ENCODE measurements at places on chromosomes 13 and 19.
A peak's percentile ranks its signal among the peaks of the same experiment; 100 is the strongest.

DNA sequence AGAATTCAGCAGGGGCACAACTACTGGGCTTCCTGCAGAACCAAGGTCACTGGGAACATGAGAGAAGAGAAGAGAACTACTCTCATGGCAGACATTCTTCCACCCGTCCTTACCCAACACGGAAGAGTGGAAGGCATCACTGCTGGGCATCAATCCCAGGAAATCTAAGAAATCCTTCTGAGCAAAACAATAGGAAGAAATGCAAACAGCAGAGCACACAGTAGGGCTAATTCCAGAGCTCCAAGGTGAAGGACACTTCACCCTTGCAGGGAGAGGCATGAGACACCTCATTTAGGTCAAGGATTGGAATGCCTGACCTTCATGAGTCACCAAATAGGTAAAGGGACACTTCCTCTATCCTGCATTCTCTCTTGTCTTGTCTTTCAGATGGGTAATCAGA lies 2.8 kb downstream of the ERVV-2 start:
- no peak for DNase-seq

- no peak for DNase-seq
These were observed 389.4 kb downstream of the RFC3 start for GRCh38 chr13:34207334-34207733.

DNA sequence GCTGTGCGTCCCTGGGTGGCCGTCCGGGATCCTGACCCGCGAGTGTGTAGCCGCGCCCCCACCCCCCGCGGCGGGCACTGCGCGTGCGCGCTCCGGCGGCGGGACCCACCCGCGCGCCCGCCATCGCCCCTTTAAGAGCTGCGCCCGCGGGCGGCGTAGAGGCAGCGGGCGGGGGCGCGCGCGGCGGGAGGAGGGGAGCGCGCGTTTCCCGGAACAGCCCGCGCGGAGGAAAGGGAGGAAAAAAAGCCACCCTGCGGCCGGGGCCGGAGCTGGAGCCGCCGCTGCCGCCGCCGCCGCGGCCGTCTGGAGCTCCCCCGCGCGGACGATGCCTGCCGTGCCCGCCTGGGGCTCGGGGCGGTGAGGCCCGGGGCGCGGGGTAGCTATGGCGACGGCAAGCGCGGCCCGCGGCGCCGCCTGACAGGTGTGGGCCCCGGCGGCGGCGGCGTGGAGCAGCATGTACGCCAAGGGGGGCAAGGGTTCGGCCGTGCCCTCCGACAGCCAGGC lies at the start of gene SSBP4:
Gene SSBP4, plus strand, starts transcription at position 204 of the 504 bp plus-strand sequence. Its CDS starts 251 bp downstream, at position 455.
- DNase-seq, result no peak

- DNase-seq, result peak; percentile 39
These were observed 7.8 kb downstream of the DOT1L start for GRCh38 chr19:2171349-2172145.

DNA sequence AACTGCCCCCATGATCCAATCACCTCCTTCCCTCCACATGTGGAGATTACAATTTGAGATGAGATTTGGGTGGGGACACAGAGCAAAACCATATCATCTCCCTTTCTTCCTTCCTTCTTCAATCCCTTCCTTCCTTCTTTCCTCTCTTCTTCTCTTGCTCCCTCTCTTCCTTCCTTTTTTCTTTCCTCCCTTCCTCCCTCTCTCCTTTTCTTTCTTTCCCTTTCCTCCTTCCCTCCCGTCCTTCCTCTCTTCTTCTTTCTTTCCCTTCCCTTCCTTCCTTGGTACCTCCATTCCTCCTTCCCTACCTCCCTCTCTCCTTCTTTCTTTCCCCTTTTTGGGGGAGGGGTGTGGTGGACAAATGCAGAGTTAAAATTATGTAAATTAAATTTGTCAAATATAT lies 145.1 kb downstream of the TSHZ3 start:
- DNase-seq, result no peak

GRCh38 chr13:29707876-29708543 lies 112.5 kb upstream of the SLC7A1 start:
- no peak for DNase-seq

GRCh38 chr19:18940769-18941627 lies at the start of gene HOMER3:
Gene HOMER3, minus strand, starts transcription at chr19:18941217. Its CDS starts 2,235 bp downstream, at chr19:18938982.
- DNase-seq, result peak; percentile 63

DNA sequence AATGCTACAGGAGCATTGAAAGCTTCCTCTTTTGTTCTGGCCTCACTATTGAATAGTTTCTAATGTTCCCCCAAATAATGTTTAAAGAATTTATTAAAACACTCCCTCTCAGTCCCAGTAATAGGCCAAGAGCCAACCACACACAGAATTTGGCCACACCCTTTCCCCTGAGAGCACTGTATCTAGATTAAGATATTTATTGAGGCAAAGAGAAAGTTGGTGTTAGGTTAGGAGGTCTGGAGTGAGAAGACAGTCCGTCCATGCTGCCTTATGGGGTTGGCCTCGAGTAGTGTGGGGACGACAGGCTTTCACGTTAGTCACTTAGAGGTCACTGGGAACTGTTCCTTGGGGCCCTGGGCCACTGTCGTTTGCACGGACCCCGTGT lies 122.9 kb upstream of the RNF113B start:
- no peak for DNase-seq

GRCh38 chr13:114049026-114049425 lies 75.2 kb upstream of the C13orf46 start:
- peak; percentile 19 for DNase-seq
